ENCODE measurements at places on chromosomes 11 and 22.

GRCh38 chr11:84142411-84142810, 856.2 kb upstream of the CCDC90B start:
- DNase-seq: no peak

GRCh38 chr22:31586137-31586920, 75.7 kb downstream of the PISD start:
- no peak for DNase-seq

DNA sequence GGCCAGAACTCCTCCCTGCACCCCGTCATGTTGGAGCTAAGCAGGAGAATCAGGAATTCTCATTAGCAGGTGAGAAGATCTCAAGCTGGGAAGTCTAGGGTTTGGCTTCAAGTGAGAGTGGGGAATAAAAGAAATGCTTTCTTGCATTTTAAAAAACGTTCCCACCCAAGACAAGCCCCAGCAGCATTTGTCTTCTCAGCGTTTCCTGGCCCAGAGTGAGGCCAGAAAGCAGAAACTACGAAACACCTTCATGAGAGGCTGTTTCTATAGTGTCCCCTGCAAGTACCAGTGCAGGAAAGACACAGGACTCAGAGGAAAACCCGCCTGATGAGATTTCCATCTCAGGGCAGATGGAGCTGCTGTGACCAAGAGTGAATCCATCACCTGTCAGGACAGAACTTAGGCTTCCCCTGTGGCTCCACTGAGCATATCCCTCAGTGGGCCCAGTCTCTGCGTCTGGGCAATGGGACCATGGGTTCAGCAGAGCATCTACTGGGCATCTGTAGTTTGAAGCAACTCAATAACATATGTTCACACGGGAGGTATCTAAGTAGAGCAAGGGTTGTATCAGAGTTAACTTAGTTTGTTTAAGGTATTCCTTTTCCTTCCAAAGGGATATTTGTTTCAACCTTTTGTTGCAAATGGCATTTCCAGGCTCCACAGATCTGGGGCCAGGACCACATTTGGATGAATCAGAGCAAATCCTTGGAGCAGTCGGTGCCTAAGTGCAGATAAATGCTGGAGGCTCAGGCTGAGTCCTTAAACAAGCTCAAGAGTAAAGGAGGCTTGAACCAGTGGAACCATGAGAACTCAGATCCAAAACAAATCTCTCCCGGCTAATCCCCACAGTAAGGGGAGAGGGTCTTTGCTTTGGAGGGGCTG, 548.3 kb downstream of the MIAT start:
- no peak for DNase-seq

DNA sequence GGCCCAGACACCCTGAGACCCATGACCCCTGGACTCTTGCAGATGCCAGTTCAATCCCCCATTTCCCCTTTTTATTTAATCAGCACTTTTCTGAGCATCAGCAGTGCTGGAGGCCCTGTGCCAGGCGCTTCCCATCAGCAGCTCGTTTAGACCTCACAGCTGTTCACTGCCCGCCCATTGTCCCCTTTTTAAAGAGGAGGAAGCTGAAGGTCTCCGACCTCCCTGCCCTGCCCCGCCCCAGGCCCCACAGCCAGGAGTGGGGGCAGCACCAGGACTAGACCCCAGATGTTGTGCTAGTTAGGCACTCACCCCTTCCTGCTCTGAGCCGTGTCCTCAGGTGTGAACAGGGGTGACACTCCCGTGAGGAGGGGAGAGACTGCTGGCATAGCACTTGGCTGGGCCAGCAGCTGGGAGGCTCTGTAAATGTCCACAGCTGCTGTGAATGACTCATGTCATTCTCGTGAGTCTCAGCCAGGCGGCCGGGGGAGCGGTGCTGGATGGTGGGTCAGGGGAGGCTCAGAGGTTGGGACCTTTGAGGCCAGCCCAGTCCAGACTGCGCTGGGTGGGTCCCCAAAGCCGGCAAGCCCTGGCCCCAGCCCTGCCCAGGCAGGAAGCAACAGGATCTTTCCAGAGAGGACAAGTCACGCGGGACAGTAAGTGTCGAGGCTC, 19.9 kb downstream of the EMID1 start:
- no peak for DNase-seq

- no peak for DNase-seq
These were observed 14.1 kb downstream of the TMPRSS13 start for GRCh38 chr11:117914991-117915618.

DNA sequence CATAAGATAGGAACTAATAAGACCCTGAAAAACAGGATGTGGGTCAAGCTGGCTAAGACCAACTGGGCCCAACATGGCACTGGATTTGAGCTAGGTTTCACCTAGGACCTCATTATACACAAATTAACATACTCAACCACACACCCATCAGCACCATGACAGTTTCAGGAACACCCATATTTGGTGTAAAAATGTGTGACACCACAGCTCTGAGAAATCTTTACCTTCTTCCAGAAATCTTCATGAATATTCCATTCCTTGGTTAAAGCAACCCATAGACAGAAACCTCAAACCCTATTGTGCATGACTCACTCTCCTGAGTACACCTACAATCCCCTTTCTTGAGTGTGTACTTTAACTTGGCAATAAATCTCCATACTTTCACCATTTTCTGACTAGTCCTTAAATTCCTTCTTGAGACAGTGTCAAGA, 378.8 kb downstream of the DYNC2H1 start:
- no peak for DNase-seq

DNA sequence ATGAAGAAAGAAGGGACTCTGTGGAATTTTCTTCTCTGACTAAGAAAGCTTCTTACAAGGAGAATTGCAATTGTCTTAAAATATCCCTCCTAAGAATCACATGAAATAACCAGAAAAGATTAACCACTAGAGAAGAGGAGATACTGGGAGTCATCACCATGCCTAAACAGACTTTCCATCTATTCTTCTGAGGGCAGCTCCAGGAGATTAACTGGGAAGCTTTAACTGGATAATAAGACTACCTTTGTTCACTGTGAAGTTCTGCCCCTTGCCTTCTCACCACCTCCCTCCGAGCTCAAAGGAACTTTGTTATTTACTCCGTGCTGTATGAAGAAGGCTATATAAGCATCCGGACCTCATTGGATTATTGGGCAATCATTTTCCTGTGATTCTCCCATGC, 24.5 kb upstream of the MMP7 start:
- no peak for DNase-seq

DNA sequence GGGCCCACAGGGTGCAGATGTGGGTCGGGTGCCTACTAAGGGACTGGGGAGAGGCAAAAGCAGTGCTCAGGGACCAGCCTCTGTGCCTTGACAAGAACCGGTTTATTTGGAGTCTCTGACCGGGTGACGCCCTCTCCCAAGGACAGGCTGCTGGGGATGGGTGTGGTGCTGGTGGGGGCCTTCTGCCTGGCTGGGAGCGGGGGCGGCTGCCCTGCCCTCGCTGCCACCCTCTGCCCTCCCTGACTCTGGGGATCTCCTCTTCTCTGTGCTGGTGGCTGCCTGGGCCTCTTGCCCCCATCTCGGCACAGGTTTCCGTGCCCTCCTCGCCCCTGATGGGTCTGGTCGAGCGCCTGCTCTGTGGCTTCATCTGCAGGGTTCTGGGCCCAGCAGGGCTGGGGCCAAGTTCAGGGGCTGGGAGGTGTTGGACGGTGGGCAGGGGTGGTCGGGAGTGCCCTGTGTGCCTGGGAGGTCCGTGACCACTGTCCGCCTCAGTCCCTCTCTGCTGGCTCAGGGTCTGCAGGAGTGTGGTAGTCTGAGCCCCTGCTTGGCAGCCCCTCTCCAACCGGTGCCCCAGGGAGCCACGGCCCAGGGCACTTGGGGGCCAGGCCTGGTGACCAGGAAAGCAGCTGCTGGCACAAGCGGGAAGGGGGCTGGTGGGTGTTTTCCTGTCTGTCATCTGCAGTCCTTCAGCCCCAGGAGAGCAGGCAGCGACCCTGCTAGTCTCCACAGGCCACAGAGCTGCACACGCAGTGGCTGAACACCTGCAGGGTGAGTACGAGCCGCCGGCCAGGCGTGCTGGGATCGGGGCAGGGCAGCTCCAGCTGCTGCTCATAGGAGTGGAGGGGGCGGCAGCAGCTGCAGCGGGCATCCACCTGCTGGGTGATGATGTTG, 23.5 kb downstream of the MUC6 start:
- no peak for DNase-seq

DNA sequence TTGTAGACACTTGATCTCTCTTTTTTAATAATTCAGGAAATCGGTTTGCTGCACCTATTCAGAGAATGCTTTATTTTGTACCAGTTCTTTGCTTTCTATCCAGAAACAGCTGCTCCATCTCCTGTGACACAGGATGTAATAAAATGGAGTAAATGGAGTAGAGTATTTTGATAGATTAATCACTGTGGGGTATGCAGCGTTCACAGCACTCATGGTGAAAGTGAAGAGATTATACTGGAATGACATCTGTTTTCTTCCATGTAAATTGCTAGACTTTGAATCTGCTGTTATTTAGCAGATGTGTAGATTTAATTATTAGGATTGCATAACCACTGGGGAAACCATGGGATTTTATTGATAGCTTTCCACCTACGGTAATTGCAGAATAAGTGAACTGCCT, 227.3 kb upstream of the ARHGAP42 start:
- no peak for DNase-seq
